Spinal cord (tissue), 10 donors: ENCODE measurements at places on chromosomes 2 and 18.

DNA sequence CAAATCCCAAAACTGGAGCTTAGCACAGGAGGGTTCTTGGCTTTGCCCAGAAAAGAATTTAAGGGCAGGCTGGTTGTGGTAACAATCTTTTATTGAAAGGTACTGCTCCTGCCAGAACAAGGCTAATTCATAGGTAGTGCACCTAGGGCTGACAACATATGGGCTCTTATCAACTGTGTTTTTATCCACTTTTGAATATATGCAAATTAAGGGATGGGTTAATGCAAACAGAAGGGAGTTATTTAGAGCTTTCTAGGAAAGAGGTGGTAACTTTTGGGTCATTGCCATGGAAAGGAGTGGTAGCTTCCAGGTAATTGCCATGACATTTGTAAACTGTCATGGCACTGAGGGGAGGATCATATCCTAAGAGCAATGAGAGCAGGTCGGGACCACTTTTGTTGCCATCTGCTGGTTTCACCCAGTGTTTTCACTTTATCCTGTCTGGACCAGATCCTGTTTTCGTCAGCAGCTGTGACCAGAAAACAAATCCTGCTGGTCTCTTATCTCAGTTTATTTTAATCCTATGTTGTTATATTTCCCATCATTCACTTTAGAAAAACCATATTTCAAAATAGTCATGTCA, 981 bp downstream of the C2orf66 start:
- DNase-seq = no peak

- DNase-seq = no peak
Measured at GRCh38 chr18:30712383-30712782, 330.2 kb downstream of the DSC3 start.

DNA sequence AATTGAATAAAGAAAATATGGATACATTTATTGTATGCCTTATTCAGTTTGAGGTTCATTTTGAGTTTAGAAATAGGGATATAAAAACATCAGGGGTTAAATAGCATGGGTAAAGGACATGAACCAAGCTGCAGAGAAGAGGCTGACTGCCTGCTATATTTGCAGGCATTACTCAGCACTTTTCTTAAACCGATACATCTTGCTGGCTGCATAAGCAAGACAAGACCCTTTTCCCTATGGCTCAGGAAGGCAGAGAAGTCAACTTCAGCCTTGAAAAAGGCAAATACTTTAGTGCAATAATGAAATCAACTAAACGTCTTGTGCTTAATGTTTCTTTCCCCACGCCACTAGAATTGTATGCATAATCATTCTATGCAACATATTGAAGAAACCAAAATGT, 36.4 kb downstream of the SCN1A start:
- DNase-seq = no peak

DNA sequence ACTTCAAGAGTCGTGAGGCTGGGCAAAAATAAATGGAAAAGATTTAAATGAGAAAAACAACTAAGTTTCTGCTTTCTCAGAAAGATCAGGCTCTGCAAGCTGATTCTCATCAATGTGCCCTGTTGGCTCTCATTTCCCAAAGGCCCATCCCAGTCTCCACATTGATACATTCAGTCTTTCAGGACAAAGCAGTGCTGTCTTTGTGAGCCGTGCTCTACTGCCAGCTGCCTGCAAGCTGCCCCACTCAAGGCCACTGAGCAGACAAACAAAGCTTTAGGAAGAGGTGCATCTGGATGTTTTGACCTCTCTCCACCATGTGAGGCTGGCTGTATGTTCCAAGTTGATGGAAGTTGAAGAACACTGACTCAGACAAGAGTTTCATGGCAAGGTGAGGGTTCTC, 48.8 kb downstream of the FSHR start:
- no peak for DNase-seq

DNA sequence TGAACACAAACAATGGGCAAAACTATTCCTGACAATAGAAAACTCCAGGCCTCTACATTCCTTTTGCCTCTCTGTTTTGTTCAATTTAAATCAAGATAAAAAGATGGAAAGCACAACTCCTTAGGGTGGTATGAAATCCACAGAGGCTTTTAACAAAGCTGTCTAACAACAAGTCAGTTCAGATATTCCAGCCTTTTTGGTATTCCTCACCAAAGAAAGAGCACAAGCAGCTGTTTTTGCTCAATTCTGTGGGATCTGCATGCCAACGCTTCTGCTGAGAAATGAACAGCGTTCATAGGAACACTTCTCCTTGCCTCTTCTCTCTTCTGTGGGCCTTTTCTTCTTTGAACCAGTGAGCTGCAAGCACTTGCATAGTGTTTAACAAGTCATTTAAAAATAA, 411.6 kb upstream of the TCF4 start:
- no peak for DNase-seq

DNA sequence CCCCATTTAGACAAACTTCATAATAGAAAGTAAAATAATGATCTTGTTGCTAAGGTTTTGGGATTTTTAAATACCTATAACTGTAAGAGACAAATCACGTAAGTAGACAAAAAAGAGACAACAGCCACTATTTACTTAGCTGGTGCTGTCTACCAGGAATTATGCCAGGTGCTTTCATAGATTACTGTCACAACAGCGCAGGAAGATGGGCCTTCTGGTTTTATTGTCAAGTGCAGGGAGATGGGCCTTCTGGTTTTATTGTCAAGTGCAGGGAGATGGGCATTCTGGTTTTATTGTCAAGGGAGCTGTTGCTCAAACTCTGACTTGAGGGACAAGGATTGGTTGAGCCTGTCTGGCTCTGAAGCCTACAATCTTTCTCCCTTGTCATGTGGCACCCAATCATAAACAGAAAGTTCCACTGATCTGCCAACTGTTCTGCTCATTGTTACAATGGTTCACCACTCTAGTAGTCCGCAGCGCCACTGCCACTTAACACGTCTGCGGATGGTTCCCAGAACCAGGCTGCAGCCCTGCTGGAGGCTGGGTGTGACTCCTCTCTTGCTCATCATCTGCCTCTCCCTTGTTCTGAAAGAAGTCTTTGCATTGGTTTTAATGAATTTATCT, 95.0 kb downstream of the RNF144A start:
- DNase-seq = no peak

GRCh38 chr2:174058026-174058425, 92.9 kb upstream of the SP3 start:
- no peak for DNase-seq

DNA sequence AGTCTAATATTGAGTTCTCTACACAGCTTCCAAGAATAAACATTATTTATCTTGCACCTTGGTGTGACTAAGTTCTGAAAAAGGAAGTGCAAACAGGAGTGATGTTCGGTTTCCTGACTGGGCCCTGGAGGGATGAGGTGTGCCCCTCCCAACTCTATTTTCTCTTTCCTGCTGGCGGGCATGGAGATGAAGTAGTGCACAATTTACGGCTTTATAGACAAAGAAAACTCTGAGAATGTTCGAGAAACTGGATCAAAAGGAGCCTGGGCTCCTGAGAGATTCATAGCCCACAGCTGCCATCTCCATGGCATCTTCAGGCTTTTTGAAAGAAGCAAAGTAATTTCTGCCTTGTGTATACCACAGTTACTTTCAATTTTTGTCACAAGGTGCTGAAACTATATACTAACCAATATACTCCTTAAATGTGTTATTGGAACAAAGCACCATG, 22.3 kb downstream of the LRATD1 start:
- no peak for DNase-seq

GRCh38 chr2:168336786-168337388, 89.5 kb upstream of the STK39 start:
- DNase-seq = no peak

DNA sequence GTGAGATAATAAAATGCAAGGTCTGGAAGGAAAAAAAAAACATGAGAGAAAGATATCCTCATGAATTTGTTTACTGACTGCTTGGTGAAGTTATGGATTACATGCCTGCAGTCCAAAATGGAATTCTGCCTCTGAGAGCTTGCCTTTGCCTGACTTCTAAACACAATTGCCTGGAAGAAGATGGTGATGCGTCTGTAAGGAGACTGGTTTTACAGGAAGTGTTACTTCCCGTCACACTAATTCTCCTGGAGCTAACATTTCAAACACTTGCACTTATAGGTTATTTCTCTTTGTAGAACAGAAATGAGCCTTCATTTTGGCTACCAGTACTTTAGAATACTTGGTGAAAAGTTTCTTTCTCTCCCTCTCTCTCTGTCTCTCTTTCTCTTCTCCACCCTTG, 884.3 kb downstream of the TSN start:
- DNase-seq = no peak

DNA sequence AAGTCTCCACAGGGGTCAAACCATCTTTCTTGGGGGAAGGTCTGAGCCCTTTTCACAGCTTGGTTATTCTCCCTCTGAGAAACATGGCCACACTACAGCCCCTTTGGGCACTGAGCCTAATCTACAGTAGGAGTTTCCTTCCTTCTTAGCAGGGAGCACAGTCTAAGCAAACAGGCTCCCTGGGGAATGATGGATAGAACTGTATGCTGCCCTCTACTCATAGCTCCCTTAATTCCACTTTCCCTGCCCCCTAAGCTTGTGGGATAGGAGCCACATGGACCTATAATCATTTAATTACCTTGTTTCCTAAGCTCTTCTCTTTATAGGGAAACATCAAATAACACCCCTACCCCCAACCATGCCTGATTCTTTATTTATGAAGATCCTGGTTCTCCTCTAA, 442.1 kb upstream of the MEX3C start:
- no peak for DNase-seq

- DNase-seq = no peak
Measured at GRCh38 chr2:7961550-7961949, 720.3 kb upstream of the ID2 start.

GRCh38 chr2:173370198-173370597, 15.5 kb downstream of the CDCA7 start:
- DNase-seq = no peak

GRCh38 chr2:39069890-39070465, 50.9 kb downstream of the SOS1 start:
- no peak for DNase-seq

DNA sequence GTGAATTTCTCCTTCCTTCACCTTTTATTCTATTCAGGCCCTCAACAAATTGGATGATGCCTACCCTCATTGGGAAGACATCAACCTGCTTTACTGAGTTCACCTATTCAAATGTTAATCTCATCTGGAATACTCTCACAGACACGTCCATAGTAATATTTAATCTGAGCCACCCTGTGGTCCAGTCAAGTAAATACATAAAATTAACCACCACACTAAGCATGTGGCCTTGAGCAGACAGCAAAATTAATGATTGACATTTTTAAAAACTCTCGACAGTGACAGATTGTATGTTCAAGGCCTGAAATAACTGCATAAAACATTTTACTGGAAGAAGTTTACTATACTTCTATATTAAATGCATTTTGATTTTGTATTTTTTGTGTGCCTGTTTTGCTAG, 540.6 kb upstream of the GCFC2 start:
- no peak for DNase-seq
